ENCODE measurements at places on chromosomes 3 and 15.

DNA sequence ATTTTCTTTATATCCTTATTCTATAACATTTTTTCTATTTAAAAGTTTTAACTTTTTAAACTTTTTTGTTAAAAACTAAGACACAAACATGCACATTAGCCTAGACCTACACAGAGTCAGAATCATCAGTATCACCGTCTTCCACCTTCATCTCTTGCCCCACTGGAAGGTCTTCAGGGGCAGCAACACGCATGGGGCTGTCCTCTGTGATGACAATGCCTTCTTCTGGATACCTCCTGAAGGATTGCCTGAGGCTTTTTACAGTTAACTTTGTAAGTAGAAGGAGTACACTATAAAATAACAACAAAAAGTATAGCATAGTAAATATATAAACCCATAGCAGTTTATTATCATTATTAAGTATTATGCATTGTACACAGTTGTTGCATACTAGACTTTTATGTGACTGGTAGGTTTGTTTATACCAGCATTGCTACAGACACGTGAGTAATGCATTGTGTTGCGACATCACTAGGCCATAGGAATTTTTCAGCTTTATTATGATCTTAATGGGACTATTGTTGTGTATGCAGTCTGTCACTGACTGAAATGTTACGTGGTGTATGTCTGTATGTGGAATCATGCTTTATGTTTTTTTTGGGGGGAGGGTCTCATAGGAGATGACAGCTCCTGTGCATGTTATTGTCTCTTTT lies 18.2 kb downstream of the ATP1B3 start:
- DNase-seq, result no peak

- no peak for DNase-seq
These were observed 524.4 kb upstream of the RGMA start for GRCh38 chr15:93613386-93613785.

- DNase-seq, result no peak
These were observed 17.7 kb upstream of the SLC6A1 start for GRCh38 chr3:10974746-10975375.

GRCh38 chr3:185502987-185503386 lies 4.2 kb upstream of the TMEM41A start:
- DNase-seq, result no peak

DNA sequence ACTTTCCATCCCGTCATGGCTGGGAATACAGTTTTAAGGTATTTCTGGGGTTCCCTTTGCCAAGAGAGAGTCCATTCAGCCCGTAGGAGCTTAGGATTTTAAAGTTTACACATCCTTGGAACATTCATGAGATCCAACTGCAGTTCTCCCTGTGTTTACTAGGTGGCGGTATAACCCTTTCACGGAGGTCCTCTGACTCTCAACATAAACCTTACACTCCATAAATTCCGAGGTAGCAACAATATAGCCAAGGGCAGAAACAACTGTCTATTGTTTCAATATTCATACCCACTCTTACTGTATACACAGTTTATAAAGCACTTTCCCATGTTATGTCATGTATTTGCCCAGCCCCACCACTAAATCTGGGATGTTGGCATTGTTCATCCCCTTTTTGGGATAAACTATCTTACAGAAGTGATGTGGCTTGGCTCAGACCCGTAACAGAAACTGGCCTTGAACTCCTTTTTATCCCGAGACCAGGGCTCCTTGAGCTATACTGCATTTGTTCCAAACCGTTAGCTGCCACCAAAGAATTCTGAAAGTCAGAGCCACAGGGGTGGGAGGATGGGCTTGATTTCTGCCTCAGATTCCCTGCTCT lies 69.2 kb upstream of the COL6A5 start:
- peak; percentile 21 for DNase-seq

GRCh38 chr15:90529371-90530249 lies at the start of gene CRTC3:
Gene CRTC3, plus strand, starts transcription at chr15:90529923. Its CDS starts 149 bp downstream, at chr15:90530072.
- peak; percentile 62 for DNase-seq

DNA sequence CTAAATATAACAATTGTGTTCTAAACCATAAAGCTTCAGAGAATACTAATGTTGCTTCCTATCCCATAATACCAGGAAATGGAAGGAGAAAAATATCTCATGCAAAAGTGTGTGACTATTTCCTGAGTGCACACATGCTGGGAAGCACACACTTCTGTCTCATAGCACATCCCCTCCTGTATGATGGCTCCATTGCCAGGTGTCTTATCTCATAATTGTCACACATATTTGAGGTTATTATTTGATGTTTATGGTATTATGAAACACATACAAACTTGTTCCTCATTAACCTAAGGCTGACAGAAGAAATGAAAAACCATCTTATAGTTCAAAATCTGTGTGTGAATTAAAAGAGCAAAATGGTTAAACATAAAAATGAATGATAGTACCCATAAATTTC lies 65.4 kb downstream of the SERP1 start:
- DNase-seq, result no peak

DNA sequence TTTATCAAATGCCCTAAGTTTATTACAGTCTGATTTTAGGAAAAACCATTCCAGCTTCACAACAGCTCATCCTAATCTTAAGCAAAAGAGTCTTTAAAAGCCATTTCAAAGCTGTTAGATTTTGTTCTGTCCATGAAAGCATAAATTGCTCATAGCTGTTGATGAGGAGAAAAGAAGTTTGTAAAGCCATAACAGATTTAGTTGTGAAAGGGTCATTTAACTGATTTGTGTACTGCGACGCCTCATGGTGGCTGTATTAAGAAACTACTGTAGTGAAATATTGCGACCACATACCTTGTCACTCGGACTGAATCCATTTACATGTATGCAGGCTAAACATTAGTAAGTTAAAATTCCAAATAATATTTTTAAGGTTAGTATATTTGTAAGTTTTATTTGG lies 20.9 kb downstream of the BBX start:
- DNase-seq, result peak; percentile 21

- peak; percentile 3 for DNase-seq
These were observed 3.0 kb downstream of the TMEM207 start for GRCh38 chr3:190446573-190447279.

GRCh38 chr3:180223268-180223667 lies 186.5 kb upstream of the PEX5L start:
- no peak for DNase-seq

DNA sequence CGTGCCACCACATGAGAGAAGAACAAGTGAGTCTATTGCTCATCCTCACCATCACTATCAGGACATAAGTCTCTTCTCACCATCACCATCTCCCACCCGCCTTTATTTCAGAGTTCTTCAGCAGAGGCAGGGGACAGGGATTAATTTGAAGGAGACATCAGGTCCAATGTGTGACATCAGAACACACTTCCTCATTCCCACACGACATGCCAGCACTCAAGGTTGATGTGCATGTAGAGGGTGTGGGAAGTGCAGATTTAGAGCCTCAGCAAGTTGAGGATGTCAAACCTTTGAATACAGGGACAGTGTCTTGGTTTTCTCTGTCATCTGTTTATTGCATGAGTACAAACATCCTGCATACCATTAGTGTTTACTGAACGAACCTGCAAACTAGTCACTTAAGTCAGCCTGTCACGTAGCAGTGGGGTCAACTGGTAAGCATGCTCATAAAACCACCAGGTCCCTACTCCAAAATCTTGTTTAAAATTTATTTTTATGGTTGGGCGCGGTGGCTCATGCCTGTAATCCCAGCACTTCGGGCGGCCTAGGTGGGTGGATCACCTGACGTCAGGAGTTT lies 104.4 kb downstream of the MYLK start:
- no peak for DNase-seq

GRCh38 chr15:73317651-73318462 lies 50.9 kb downstream of the HCN4 start:
- no peak for DNase-seq

DNA sequence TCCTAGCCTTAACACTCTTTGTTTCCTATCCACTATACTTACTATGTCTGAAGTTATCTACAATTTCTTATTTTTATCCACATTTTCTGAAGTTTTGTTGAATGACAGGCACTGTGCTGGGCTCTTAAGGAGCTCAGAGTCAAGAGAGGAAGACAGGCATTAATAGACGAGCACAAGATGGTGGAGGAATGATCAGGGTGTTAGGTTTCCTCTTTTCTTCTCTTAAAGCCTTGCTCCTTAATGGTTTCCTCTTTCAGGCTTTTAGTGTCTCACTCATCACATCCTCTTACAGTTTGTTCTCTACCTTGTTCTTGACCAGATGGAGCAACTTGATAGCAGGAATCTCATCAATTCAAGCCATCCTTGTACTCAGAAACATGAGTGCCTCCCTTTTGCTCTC lies 52.9 kb upstream of the BCL6 start:
- DNase-seq, result no peak

- DNase-seq, result no peak
These were observed 474.6 kb upstream of the TPRG1 start for GRCh38 chr3:188697127-188697526.

DNA sequence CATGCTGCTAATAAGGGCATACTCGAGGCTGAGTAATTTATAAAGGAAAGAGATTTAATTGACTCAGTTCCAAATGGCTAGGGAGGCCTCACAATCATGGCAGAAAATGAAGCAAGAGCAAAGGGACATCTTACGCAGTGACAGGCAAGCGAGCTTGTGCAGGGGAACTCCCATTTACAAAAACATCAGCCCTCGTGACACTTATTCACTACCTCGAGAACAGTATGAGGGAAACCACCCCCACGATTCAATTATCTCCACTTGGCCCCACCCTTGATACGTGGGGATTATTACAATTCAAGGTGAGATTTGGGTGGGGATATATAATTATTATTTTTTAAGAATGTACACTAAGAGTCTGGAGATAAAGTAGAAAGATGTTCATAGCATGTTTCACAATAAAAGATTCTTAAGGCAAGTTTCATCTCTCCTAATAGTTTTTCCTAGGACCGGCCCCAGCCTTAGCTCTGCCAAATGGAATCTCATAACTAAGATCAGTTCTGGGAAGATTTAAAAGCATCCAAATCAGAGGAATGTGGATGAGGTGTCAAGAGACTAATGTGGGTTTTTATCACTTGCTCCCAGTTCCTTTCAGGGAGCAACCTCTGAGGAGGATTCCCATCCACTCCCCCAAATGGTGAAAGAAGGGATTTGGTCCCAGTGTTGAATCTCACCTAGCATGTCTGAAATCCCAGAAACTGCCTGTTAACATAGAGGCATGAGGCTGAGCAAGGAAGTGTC lies 221.0 kb downstream of the ZMAT3 start:
- DNase-seq, result no peak

- peak; percentile 17 for DNase-seq
These were observed 75.7 kb upstream of the GADL1 start for GRCh38 chr3:30970183-30970582.

DNA sequence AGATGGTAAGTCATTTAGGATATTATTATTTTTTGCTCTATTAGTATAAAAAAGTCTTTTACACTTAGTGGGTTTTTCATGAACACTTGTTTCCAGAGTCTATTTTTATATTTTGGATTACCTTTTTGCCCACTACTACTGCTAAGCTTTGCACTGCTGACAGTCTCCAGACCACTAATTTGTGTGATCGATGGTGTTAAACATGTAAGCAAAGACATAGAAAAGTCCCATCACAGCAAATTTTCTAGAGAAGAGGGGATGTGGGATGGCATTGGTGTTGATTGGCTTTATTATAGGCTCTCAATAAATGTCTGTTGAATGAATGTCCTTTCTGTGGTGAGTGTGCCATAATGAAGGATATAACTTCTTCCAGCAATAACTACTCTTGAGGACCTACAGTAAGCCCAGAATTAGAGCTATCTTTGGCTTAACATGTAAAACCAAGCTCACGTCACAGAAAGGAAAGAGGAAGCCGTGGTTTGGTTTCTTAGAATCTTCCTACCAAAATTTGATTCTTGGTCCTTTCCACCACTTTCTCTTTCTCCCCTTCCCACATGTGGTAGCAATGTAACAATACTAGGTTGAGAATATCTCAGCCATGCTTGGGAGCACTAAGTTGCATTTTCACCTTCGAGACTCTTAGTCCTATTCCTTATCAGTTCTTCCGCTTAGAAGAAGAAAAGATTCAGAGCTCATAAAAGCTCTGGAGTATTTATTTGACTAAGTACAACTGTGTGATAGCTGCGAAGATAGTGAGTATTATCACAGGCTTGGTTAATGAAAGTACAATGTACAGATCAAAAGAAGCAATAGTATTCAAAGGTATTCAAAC lies 90.6 kb upstream of the UMPS start:
- DNase-seq, result peak; percentile 20

GRCh38 chr3:120306519-120307455 lies 21.8 kb upstream of the GPR156 start:
- no peak for DNase-seq

DNA sequence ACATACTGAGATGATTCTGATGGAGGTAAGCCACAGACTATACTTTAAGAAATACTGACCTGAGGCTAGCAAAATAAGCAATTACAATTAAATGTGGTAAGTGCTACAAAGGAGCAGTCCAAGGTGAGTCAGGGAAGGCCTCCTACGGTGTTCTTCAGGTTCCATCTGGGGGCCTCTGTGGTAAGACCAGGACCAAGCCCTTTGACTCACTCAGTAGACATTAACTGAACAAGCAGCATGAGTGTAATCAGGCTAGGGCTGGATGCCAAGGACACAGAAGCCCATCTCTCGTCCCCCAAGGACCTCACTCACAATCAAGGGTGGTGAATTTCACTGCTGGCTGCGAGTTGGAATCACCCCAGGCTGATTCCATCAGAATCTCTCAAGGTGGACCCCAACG lies 37.3 kb downstream of the DZIP1L start:
- no peak for DNase-seq

GRCh38 chr3:176795891-176796290 lies 401.4 kb downstream of the TBL1XR1 start:
- DNase-seq, result no peak

GRCh38 chr3:4432259-4432658 lies 34.8 kb downstream of the SUMF1 start:
- no peak for DNase-seq

DNA sequence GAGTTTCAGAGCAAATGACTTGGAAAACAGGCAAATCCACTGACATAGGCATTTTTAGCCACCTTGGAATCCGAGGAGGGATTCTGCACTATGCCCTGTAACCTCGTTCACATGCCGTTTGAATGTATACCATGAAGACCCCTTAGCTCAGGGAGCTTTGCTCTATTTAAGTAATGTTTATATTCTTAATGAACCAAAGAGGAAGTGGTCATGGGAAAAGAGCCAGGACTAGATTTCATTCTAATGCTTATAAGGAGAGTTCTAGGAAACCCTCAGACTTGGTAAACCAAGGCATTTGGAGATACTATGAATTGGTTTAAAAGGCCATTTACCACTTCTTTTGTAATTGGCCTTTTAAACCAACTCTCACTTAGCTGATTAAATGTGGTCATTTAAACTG lies 178.9 kb downstream of the IGF1R start:
- no peak for DNase-seq

DNA sequence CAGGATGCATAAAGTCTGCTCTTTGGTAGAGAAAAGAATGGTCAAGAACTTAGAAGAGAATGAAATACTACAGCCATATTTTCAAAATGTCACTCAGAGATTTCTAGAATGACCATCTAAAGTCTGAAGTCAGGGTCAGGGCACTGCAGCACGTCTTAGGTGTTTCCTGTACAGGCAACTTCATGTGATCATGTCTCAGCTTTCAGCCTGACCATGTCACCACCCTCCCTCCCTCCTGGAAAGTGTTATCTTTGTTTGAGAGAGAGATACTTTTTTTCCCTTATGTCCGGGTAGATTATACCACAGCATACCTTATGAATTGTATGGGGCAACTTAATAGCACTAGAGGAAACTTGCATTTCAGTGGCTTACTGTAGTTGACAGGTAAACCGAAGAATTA lies 558.0 kb upstream of the TGFBR2 start:
- no peak for DNase-seq

GRCh38 chr3:104132566-104133403 lies 1233.9 kb upstream of the ALCAM start:
- no peak for DNase-seq

GRCh38 chr15:43134157-43134635 lies 810 bp downstream of the TMEM62 start:
- DNase-seq, result no peak

- DNase-seq, result peak; percentile 1
These were observed 38.3 kb upstream of the SNRPN start for GRCh38 chr15:24916305-24917009.

Measured in CD4-positive, alpha-beta T cell treated with Interleukin-12 subunit alpha and Interleukin-12 subunit beta, for 1 hour (primary cell).